Osteoblast (primary cell): ENCODE measurements at places on chromosomes 11 and 22. TPM values are rescaled to one million over a fixed set of nuclear protein-coding genes. Genes with fewer than 3 reads are reported as not detected.

BTG4 gene
- total RNA-seq, result 0.29 TPM in 1 of 2 replicates, not detected in the other

RFPL2 gene
- total RNA-seq, result not detected in 2 replicates

PLAAT4 gene
- total RNA-seq, result 18.9 and 26.1 TPM in 2 replicates

POU2AF2 gene
- not detected in 2 replicates for total RNA-seq

SOX6 gene
- 3.2 and 3.3 TPM in 2 replicates for total RNA-seq

MMP13 gene
- 1.8 and 2.5 TPM in 2 replicates for total RNA-seq

POU2AF1 gene
- total RNA-seq, result not detected in 2 replicates

CCDC81 gene
- 0.36 and 0.88 TPM in 2 replicates for total RNA-seq

LRRC55 gene
- total RNA-seq, result not detected in 2 replicates

RHOD gene
- total RNA-seq, result 26.8 and 27.5 TPM in 2 replicates

DNA sequence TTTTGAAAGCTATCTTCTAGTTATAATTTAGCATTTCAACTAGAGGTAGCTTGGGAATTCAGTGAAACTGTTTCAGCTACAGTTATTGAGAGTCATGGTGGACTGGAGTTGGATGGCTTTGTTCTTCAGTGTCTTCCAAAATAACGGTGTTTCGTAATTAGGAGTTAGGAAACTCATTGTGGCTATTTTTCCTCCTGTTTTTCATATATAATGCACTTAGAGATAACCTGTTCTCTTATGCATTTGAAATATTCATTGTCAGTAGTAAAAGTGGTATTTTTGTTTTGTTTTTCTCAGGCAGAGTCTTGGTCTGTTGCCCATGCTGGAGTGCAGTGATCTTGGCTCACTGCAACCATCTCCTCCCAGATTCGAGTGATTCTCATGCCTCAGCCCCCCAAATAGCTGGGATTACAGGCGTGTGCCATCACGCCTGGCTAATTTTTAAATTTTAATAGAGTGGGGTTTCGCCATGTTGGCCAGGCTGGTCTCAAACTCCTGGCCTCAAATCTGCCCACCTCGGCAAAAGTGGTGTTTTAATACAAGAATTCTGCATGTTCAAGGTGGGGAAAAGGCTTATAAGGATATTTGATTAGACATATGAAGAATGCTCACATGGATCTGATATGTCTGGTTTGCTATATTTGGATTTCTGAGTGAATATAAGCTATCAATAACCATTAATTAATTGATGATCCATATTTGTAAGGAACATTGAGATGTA lies 12.7 kb downstream of the PDHX start:
- no peaks in the 10 kb centered on the region for H3K27me3 ChIP-seq
- no peak for DNase-seq
- no peak overlapping the region for H3K4me3 ChIP-seq
- H3K27ac ChIP-seq, result no peak overlapping the region

- peaks cover 40% of the 10 kb centered on the region for H3K4me1 ChIP-seq
- no peak overlapping the region for H3K4me3 ChIP-seq
- H3K27ac ChIP-seq, result peak overlapping the region; percentile 80
- DNase-seq, result no peak
- no peaks in the 10 kb centered on the region for H3K36me3 ChIP-seq
These were observed 682.6 kb downstream of the KCNA4 start for GRCh38 chr11:29333993-29334775.

GRCh38 chr11:101706541-101706940 lies 122.7 kb upstream of the TRPC6 start:
- no peak for DNase-seq
- H3K36me3 ChIP-seq, result no peaks in the 10 kb centered on the region
- H3K4me3 ChIP-seq, result no peak overlapping the region

GRCh38 chr11:118791111-118791960 lies at the start of gene DDX6:
TSS of gene DDX6 (minus strand) at chr11:118791164. CDS start at chr11:118786251, 4,913 bp downstream.
- no peaks in the 10 kb centered on the region for H3K36me3 ChIP-seq
- H3K27me3 ChIP-seq, result no peaks in the 10 kb centered on the region
- H3K4me3 ChIP-seq, result peak within 1 kb of the TSS; percentile 99

- H3K27me3 ChIP-seq, result no peaks in the 10 kb centered on the region
- no peak overlapping the region for H3K27ac ChIP-seq
- peaks cover 8% of the 10 kb centered on the region for H3K4me1 ChIP-seq
- peak; percentile 79 for DNase-seq
- H3K36me3 ChIP-seq, result no peaks in the 10 kb centered on the region
These were observed 30.5 kb downstream of the CD82 start for GRCh38 chr11:44595964-44596381.

GRCh38 chr11:76327202-76327601 lies 53.7 kb downstream of the THAP12 start:
- no peaks in the 10 kb centered on the region for H3K4me1 ChIP-seq
- DNase-seq, result no peak
- no peak overlapping the region for H3K4me3 ChIP-seq
- no peaks in the 10 kb centered on the region for H3K36me3 ChIP-seq
- no peak overlapping the region for H3K27ac ChIP-seq
- peaks cover 6% of the 10 kb centered on the region for H3K27me3 ChIP-seq

- peak overlapping the region; percentile 64 for H3K4me3 ChIP-seq
- peak overlapping the region; percentile 97 for H3K27ac ChIP-seq
- H3K36me3 ChIP-seq, result no peaks in the 10 kb centered on the region
- DNase-seq, result peak; percentile 94
- no peaks in the 10 kb centered on the region for H3K27me3 ChIP-seq
These were observed 37.5 kb upstream of the LINC01488 start for GRCh38 chr11:69443968-69444364.

DNA sequence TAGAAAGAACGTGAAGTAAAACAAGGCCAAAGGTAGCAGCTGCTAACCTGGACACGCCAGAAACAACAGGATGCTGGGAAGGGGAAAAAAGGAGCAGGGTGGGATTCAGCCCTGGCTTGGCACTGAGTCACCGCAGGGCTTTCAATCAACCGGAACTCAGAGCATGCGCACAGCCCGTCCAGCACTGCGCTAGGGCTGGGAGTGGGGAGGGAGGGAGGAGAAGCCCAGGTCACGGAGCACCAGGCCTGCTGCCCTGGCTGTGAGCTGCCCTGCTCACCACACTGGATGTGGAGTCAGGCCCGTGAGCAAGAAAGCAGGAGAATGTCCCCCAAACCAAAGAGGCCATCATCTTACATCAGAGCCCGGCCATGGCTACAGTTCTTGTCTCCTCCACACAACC lies 51.5 kb downstream of the APOL1 start:
- H3K36me3 ChIP-seq, result peaks cover 98% of the 10 kb centered on the region
- no peak overlapping the region for H3K4me3 ChIP-seq
- peak overlapping the region; percentile 1 for H3K27ac ChIP-seq

- H3K4me1 ChIP-seq, result peaks cover 13% of the 10 kb centered on the region
- peaks cover 16% of the 10 kb centered on the region for H3K27me3 ChIP-seq
- DNase-seq, result peak; percentile 86
- no peak within 1 kb of the TSS for H3K4me3 ChIP-seq
- H3K36me3 ChIP-seq, result peaks cover 4% of the 10 kb centered on the region
These were observed at the start of gene GAL3ST3 for GRCh38 chr11:66048547-66049323. TSS of gene GAL3ST3 (minus strand) at chr11:66049161. CDS start at chr11:66045415, 3,746 bp downstream.

DNA sequence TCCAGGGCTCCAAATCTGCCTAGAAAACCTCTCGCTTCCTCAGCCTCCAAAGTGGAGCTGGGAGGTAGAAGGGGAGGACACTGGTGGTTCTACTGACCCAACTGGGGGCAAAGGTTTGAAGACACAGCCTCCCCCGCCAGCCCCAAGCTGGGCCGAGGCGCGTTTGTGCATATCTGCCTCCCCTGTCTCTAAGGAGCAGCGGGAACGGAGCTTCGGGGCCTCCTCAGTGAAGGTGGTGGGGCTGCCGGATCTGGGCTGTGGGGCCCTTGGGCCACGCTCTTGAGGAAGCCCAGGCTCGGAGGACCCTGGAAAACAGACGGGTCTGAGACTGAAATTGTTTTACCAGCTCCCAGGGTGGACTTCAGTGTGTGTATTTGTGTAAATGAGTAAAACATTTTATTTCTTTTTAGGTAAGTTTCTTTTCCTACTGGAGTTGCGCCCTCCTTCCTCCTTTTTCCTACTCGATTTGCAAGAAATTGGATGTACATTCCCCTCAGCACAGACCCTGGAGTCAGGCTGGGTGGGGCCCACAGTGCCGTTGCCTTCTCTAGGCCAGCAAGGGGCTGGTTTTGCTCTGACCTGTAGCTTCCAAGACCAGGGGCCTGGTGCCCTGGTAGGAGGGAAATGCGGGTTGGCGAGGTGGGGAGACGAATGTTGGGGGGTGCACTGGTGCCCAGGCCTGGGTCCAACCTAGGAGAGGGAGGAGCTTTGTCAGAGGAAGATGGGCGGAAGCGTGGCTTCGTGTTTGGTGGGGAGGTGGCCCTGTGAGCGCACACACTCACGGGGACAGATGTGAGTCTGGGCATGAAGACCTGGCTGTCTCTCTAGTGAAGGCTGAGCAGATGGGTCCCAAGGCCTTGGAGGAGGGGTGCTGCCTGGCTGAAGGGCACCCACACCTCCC lies 50.6 kb downstream of the ST14 start:
- H3K27ac ChIP-seq, result no peak overlapping the region
- H3K36me3 ChIP-seq, result no peaks in the 10 kb centered on the region
- peaks cover 46% of the 10 kb centered on the region for H3K27me3 ChIP-seq
- DNase-seq, result peak; percentile 56
- H3K4me3 ChIP-seq, result no peak overlapping the region

- H3K4me1 ChIP-seq, result no peaks in the 10 kb centered on the region
- DNase-seq, result peak; percentile 57
- no peak overlapping the region for H3K27ac ChIP-seq
- H3K36me3 ChIP-seq, result no peaks in the 10 kb centered on the region
- H3K4me3 ChIP-seq, result no peak overlapping the region
These were observed 110.8 kb downstream of the KCNQ1OT1 start for GRCh38 chr11:2588809-2589537.

DNA sequence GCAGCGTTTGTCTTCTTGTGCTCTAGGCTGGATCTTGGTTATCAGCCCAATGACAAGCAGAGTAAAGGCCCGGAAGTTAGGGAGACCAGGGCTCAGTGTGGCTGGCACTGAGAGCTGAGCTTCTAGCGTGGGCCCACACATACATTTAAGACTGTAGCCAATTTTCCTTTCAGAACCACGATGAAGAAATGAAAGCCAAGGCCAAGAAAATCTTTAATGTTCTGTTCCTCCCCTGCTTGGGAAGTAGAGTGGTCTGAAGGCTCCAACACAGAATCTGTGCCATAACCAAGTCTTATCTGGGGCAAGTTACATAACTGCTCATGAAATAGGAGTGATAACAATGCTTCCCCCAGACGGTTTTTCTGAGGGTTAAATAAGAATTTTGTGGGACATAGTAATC lies 4.7 kb upstream of the ST3GAL4 start:
- peak overlapping the region; percentile 24 for H3K27ac ChIP-seq
- peaks cover 47% of the 10 kb centered on the region for H3K4me1 ChIP-seq
- H3K4me3 ChIP-seq, result no peak overlapping the region

GRCh38 chr11:1260620-1261019 lies 37.8 kb downstream of the MUC5B start:
- no peaks in the 10 kb centered on the region for H3K27me3 ChIP-seq
- no peak for DNase-seq
- H3K4me1 ChIP-seq, result peaks cover 5% of the 10 kb centered on the region
- H3K36me3 ChIP-seq, result no peaks in the 10 kb centered on the region

DNA sequence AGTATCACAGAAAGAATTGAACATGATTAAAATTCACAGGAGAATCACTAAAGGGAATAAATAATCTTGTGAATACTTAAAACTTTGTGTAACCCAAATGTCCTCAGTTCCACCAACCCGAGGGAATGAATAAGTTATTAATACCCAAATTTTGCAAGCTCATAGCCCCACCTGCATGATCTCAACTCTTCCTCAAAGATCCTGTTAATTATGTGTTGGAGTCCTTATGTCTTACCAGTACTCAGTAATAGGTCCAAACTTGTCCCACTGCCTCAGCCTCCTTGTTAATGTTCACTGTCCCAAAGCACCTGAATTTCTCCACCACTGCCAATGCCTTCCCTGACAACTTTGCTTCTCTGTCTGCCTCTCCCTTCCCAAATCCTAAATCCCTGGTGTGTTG lies 46.1 kb upstream of the ME3 start:
- H3K27me3 ChIP-seq, result no peaks in the 10 kb centered on the region
- DNase-seq, result no peak
- H3K4me1 ChIP-seq, result peaks cover 35% of the 10 kb centered on the region
- no peak overlapping the region for H3K4me3 ChIP-seq
- no peak overlapping the region for H3K27ac ChIP-seq

DNA sequence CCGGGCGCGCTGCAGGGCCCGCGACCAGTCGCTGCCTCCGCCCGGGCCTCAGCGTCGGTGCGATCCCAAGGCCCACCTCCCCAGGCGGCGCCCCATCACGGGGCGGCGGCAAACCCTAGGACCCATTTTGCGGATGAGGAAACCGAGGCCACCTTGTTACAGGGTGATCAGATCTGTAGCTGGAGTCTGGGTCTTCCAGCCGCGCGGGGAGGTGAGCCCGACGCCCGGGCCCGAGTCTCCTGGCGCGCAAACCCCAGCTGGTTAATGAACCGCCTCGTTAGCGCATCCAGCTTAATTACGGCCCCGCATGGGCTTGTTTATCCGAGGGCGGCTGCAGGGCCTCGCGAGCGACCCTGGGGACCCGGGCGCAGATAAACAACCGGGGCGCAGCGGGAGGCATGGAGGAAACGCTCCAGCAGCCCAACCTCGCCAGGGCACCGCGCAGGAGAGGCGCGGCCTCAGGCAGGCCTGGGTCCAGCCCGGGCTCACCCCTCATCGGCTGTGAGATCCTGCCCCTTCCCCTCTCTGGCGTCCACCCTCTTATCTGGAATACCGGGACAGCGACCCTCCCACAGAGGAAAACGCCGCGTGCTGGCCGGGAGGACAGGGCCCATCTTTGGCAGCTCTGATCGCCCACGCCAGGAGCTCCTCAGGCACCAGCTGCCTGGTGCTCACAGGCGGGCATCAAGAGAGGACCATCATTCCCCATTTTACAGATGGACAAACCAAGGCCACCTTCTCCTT lies 14.7 kb downstream of the OTUB1 start:
- H3K27ac ChIP-seq, result no peak overlapping the region
- H3K4me1 ChIP-seq, result peaks cover 9% of the 10 kb centered on the region
- H3K36me3 ChIP-seq, result peaks cover 12% of the 10 kb centered on the region
- DNase-seq, result no peak

- H3K4me3 ChIP-seq, result no peak overlapping the region
- H3K27ac ChIP-seq, result no peak overlapping the region
- DNase-seq, result no peak
- H3K36me3 ChIP-seq, result no peaks in the 10 kb centered on the region
These were observed 18.8 kb upstream of the AMPD3 start for GRCh38 chr11:10436224-10436623.

- H3K36me3 ChIP-seq, result no peaks in the 10 kb centered on the region
- H3K4me3 ChIP-seq, result no peak overlapping the region
- no peaks in the 10 kb centered on the region for H3K27me3 ChIP-seq
- no peak overlapping the region for H3K27ac ChIP-seq
- DNase-seq, result no peak
- H3K4me1 ChIP-seq, result no peaks in the 10 kb centered on the region
These were observed 412.3 kb upstream of the CHORDC1 start for GRCh38 chr11:90635151-90635550.

DNA sequence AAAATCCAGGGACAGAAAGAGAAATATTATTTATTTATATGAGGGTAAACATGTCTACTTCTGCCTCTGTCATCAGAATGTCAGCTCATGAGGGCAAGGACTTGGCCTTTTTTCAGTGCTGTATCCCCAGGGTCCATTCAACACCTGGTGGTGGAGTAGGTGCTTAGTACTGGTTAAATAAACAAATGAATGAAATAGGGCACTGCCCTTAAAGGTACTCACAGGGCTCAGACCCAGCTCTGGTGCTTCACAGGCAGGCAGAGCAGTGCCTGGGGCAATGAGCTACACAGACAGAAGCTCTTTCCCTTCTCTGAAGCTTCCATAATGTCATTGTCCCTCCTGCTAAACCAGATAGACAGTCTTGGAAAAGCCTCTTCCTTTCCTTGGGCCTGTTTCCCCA lies 30.9 kb downstream of the P4HA3 start:
- no peaks in the 10 kb centered on the region for H3K36me3 ChIP-seq
- no peak for DNase-seq
- no peaks in the 10 kb centered on the region for H3K27me3 ChIP-seq
- H3K27ac ChIP-seq, result no peak overlapping the region
- no peak overlapping the region for H3K4me3 ChIP-seq
- H3K4me1 ChIP-seq, result peaks cover 46% of the 10 kb centered on the region

- no peak for DNase-seq
- H3K27ac ChIP-seq, result no peak overlapping the region
- peaks cover 14% of the 10 kb centered on the region for H3K4me1 ChIP-seq
- H3K27me3 ChIP-seq, result peaks cover 3% of the 10 kb centered on the region
These were observed 28.7 kb upstream of the YWHAH start for GRCh38 chr22:31915586-31915985.
